Stimulated activated CD8-positive, alpha-beta memory T cell treated with anti-CD3 and anti-CD28 coated beads, Interleukin-4, amount 100 ng/mL, for 1 hour (primary cell): ENCODE measurements at places on chromosomes 3 and 15.

DNA sequence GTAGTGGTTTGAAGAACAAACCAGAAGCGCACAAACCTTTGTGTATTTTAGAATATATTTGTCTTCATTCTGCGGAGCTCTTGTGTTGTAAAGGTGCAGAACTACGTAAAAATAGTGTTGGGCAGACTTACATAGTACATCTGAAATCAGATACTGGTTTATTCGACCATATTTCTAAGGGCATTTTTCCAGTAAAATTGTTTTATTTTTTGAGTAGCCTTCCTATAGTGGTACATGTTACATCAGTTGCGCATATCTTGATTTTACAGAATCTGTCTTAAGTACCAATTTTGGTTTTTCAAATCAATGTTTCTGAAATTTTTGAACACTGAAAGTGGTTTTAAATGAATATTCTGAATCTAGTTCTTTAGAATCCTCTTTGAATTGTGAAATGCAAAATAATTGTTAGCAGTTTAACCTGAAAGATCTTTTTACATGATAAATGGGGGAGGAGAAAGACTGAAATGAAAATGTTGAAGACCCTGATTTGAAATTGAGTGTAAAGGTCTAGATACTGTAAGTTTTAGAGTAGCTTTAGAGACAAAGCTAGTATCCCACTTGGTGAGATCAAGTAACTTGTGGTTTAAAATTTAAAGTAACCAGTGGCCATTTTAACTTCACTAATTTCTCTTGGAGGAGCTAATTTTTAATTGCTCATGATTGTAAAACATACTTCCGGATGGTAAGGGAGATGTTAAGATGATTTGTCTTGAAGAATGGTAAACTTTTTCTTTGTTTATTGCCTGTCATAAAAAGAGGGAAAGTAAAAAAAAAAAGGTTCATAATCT is 15.5 kb upstream of the CHD2 start:
- no peak for DNase-seq

DNA sequence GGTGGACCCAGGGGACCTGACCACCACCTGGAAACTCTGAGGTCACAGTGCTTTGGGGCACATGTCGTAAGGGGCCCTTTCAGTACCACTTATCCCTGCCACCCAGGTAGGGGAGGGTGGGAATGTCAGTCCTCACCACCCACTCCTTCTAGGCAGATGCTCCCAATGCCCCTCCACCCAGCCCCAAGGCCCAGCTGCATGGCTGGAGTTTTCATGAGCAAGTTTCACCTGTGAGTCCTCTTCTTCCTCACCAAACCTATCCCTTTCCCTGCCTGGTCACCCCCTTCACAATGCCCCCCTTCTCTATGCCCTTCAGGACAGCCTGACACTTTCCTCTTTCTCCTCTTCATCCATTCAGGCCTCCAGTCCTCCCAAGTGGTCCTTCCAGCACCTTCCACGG is 9.8 kb downstream of the FAM174B start:
- no peak for DNase-seq

DNA sequence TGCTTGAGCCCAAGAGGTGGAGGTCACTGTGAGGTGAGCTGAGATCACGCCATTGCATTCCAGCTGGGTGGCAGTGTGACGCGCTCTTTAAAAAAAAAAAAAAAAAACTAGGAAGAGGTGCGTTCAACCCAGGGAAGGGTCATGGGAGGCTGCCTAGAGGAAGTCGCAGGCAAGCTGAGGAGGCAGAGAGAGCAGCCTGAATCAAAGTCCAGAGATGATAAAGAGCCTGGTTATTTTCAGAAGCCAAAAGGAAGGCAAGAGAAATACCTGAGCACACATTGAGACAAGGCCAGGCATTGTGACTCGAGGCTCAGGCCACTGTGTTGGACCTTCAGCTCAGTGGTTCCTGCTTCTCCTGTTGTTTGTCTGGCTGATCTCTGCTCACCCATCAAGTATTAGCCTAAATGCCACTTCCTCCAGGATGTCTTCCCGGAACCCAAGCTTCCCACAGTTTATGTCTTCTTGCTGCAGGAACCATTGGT is 16.1 kb upstream of the GCNT3 start:
- no peak for DNase-seq

GRCh38 chr3:74593152-74593551 is 21.3 kb downstream of the CNTN3 start:
- DNase-seq = no peak

- no peak for DNase-seq
These were observed 67.8 kb downstream of the WNT7A start for GRCh38 chr3:13812034-13812471.

- DNase-seq = no peak
These were observed 15.7 kb upstream of the LRRC58 start for GRCh38 chr3:120364821-120365220.
